ENCODE measurements at places on chromosomes 3 and 15.

DNA sequence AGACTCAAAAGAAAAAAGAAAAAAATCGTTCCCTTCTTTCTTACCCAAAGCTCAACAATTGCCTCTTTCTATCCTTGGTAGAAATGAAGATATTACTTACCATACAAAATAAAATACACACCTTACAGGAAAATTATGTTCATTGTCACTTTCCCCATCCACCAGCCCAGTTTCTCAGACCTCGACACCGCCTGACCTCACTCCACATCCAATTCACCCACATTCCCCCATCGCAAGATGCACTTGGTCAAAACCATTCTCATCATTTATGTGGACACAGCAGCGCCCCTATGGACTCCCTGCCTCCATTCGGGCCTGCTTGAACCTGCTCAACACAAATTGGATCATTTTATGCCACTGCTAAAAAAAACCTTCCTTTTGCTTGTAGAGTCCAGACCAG is 7.0 kb downstream of the ANPEP start:
- no peak for DNase-seq

GRCh38 chr3:47912006-47912504 is 104.2 kb downstream of the MAP4 start:
- no peak for DNase-seq

- no peak for DNase-seq
These were observed 91.3 kb downstream of the UACA start for GRCh38 chr15:70672081-70672480.

DNA sequence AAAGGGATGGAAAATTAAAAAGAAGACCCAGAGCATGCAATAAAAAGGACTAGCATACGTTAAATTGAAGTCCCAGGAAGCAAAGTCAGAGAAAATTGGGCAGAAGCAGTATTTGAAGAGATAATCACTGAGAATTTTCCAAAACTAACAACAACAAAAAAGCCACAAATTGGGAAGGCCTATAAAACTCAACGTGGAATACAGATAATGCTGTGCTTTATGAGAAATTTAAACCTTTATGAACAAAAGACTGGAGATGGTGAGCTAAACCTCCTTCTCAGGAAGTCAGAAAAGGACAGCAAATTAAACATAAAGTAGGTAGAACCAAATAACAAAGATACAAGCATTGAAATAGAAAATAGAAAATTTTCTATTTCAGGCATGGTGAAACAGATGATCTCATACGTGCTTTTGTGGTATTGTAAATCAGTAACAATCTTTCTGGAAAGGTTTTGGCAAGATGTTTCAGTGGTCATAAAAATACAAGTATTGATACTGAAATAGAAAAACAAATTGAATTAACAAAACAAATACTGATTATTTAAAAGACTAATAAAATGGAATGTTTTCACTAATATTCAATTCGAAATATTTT is 55.6 kb downstream of the LYSMD4 start:
- DNase-seq, result no peak

DNA sequence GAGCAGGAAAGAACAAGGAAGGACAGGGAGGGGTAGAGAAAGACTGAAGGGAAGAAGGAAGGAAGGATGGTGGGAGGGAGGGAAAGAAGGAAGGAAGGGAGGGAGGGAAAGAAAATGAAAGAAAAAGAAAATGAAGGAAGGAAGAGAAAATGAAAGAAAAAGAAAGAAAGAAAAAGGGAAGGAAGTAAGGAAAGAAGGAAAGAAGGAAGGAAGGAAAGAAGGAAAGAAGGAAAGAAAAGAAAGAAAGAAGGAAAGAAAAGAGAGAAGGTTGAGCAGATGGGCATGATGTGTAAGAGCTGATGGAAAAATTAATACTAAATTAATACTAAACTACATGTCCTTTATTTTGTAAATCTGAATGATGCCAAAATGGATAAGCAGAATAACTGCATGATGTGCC is 418.3 kb upstream of the CDIN1 start:
- DNase-seq, result no peak

GRCh38 chr3:160226026-160226907 is 1.0 kb downstream of the C3orf80 start:
- DNase-seq, result no peak
